DMS79 (cell line): ENCODE measurements at places on chromosomes 4 and X.

GRCh38 chr4:186727977-186728519 is 4.4 kb upstream of the FAT1 start:
- DNase-seq: no peak

DNA sequence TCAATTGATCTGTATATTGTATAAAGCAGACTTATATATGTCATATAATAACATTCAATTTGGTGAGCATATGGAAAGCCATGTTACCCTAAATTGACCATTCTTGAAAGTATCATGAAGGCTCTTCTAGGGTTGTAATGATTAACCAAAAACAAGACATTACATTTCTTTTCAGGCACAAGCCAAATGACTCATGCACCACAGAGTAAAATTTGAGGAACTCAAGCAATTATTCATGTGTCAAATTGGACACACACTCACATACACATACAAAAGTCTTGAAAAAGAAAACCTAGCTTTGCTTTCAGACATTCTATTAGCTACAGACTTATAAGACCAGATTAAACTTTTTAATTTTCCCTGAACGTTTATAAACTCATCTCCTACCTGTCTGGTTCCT is 146.5 kb upstream of the PCDH18 start:
- no peak for DNase-seq

GRCh38 chr4:54231768-54232688 is 2.9 kb downstream of the PDGFRA start:
- no peak for DNase-seq

GRCh38 chrX:19702856-19703255 is 184.5 kb downstream of the SH3KBP1 start:
- no peak for DNase-seq

- DNase-seq: no peak
Observed at GRCh38 chrX:46117234-46117633, 428.0 kb downstream of the ZNF674 start.

GRCh38 chr4:5030221-5030620 is 11.0 kb upstream of the CYTL1 start:
- no peak for DNase-seq

- DNase-seq: no peak
Observed at GRCh38 chr4:107709916-107710315, 10.1 kb downstream of the PAPSS1 start.

DNA sequence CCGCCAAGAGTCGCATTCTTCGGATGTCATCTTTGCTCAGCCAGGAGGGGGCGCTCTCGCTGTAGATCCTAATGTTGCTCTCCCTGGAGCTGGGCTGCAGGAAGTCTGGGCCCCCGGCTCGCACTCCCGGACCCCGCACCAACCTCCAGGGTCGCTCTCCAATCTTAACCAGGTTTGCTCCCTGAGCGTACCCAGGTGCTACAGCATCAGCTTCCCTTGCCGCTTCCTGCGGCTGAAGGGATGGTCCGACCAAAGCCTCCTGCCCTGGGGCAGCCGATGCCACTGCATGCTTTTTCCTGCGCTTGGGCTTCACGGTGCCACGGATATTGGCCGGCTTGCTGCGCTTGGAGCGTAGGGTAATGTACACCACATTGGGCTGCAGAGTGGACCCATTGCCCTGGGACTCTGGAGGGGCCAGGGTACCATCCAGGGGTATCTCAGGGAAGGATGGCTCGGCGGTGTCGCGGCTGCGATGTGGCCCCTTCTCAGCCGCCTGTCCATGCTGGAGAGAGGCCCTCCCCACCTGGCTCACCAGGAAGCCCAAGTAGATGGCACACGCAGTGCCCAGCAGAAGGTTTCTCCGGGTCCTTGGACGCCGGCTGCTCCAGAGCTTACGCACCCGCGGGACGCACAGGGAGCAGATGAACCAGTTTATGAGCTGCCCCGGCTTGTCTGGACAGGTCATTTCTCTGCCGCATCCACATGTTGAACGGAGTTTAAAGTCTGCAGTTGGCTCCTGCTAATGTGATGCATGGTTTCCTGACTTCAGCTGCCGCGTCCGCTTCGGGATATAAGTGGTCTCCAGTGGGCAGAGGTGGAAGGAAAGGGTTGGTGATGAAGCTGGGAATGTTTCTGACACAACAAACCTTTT is 1.9 kb downstream of the GASK1B start:
- no peak for DNase-seq

GRCh38 chrX:40154853-40155588 is 57.3 kb upstream of the BCOR start:
- DNase-seq: no peak

- peak; percentile 66 for DNase-seq
Observed at GRCh38 chr4:40514497-40514951, 115.1 kb downstream of the RBM47 start.

- no peak for DNase-seq
Observed at GRCh38 chr4:86661006-86661405, 66.9 kb downstream of the PTPN13 start.

DNA sequence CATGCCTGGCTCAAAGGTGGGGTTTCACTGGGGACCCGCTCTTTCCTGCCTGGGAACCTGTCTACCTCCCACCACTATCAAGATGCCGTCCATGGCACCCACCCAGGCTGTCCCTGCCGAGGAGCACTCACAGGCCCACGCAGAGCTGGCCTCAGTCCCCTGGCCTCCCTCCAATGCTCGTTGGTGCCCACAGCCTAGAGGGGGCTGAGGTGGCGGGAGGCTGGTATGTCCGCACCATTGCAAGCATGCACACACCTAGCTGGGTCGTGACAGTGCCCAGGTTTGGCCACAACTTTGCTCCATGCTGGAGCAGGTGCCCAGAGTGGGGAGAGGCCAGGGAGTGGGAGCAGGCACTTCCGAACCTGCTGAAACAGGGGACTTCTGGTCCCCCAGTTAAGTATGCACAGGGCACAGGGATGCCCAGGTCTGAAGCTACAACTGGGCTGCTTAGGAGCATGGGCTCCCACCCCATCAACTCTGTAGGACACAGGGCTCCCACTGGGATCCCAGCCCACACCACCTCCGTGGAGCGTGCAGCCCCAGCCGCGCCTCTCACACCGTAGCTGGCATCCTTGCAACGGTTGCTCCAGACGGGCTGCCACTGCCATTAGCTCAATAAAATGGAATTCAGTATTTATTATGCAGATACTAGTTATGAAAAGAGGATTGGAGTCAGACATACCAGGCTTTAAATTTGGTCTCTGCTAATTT is 1376.1 kb upstream of the TENM3 start:
- no peak for DNase-seq

DNA sequence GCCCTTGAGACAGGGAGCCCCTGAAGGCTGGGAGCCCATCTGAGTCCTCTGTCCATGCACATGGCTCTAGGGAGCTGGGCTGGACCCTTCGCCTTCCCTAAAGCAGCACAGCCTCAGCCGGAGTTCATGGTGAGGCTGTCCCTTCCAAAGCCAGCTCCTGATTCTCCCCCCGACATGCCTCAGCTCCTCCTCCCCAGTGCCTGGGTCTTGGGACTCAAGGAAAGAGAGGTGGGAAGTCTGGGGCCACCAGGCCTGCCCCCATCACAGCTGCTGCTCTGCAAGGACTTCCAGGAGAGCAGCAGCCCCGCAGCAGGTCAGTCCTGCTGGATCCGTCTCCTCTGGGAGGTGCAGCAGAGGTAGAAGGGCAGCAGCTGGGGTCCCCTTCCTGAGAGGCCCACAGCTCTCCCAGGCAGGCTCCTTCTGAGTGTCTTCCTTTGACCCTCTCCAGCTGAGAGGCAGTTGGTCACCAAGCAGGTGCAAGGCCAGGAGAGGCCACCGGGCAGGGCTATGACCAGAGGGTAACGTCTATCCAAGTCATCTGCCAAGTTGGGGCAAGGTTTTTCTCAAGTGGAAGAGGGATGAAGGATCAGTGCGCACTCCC is 90.5 kb downstream of the ADRA2C start:
- DNase-seq: no peak

DNA sequence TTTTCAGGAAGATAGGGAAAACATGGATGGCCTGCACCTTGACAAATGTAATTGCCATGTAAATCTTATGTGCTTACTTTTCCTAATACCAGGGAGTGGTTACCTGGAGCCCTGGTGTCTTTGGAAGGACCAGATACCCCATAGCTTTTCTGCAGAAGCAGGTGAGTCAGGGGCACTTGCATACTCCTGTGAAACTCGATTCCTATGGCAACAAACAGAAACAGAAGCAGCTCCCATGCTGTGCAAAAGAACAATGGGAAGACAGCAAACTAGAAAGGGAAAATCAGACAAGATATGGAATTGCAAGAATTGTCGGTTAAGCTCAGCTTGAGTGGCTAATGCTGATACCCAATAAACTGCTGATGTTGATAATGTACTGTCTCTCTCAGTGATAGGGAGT is 117.4 kb upstream of the AFF2 start:
- no peak for DNase-seq

DNA sequence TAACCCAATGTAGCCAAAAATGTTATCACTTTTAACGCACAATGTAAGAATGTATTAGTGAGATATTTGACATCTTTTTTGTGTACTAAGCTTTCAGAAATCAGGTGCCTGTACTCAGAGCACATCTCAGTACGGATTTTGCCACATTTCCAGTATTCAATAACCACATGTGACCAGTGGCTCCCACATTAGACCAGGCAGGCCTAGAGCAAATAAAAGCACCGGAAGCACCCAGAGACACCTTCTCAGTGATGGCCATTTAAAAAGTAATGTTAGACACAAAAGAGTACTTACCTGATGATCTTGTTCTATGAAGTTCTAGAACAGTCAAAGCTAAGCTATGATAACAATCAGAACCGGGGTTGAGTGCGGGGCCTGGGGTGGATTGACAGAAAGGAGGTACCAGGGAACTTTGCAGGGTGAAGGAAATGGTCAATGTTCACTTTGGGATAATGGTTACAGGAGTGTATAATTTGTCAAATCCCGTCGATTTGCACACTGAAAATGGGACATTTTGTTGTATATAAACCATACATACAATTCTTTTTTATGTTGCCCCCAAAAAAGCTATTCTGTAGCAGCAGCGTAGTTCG is 1.2 kb downstream of the CTPS2 start:
- DNase-seq: no peak

GRCh38 chr4:62004881-62005280 is 804.8 kb downstream of the ADGRL3 start:
- no peak for DNase-seq

- no peak for DNase-seq
Observed at GRCh38 chr4:22787753-22788375, 95.1 kb downstream of the GBA3 start.

DNA sequence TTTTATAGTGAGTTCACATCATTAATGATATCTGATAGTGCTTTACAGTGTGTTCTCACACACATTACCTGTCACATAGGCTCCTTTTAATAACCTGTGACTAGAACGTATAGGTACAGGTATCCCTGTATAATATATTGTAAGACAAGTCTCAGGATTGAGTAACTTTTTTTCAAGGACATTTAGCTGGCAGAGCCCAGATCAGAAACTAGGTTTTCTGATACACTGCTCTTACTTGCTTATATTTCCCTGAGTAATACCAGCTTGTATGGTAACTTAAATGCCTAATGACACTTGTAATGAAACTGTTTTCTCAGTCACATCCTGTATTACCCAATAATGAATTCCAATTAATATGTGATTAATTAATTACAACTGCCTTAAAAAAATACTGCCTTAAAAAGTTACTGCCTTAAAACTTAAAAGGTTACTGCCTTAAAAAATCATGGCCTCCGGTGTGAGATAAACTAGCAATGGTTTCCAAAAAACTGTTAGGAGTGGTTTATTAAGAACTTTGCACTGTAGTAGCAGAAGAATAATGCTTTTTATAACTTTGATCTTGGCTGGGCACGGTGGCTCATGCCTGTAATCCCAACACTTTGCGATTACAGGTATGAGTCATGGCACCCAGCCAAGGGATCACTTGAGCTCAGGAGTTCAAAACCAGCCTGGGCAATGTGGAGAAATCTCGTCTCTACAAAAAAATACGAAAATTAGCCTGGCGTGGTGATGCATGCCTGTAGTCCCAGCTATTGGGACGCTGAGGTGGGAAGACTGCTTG is 11.9 kb downstream of the COPS4 start:
- DNase-seq: no peak

- DNase-seq: no peak
Observed at GRCh38 chrX:144637731-144638130, 609.6 kb upstream of the SPANXN1 start.

- no peak for DNase-seq
Observed at GRCh38 chr4:159069922-159070321, 33.0 kb upstream of the RAPGEF2 start.

DNA sequence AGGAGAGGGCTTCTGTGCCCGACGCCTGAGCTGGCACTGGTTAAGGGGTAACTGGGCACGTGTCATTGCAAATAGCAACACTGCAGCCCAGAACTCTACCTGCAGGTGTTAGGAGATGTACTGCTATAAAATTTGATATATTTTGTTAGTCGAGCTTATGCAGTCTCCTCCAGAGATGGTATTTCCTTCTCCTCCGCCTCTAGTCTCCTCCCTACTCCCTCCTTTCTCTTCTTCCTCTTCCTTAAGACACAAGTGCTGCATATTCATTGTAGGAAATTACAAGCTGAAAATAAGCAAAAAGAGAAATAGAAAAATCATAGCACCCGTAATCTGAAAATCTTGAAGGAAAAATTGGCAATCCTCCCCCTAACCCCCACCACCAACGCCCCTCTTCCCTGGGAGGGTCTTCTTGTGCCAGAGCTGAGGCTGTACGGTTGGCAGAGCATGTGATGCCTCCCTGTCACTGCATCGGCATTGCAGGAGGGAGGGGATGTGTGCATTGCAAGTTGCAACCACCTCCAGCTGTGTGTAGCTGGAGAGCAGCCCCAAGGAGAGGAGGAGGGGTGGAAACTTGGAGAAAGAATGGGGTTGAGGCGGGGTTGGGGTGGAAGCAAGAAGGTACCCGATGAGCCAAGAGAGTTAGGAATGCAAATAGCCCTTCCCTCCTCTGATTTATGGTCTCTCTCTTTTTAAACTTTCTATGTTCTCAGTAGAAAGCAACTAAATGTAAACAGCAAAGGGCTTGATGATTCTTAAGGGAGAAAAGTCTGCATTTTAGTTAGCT is 48.3 kb upstream of the MND1 start:
- DNase-seq: no peak

- no peak for DNase-seq
Observed at GRCh38 chrX:9336456-9336855, 128.4 kb upstream of the TBL1X start.

- DNase-seq: peak; percentile 9
Observed at GRCh38 chrX:53073115-53073586, 9.0 kb upstream of the TSPYL2 start.

DNA sequence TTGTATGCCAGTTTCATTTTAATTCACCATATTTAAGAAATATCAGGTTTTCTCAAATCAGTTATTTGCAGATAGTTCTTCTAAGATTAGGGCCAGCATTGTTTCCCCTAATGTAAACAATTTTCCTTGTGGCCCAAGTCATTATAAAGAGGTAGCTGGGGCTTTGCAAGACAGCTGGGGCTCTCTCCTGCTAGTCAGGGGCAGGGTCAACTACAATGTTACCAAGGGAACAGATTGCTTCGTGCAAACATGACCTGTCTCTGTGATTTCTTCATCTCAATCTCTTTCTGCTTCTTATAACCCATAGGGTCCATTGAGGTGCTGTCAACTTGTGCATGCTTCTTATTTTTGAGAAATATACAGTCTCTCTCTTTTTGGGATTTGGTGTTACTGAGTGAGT is 12.1 kb downstream of the ARMCX6 start:
- DNase-seq: no peak

GRCh38 chr4:110618581-110619462 is 4.1 kb downstream of the PITX2 start:
- no peak for DNase-seq
